ENCODE measurements at places on chromosomes 6 and 20.

DNA sequence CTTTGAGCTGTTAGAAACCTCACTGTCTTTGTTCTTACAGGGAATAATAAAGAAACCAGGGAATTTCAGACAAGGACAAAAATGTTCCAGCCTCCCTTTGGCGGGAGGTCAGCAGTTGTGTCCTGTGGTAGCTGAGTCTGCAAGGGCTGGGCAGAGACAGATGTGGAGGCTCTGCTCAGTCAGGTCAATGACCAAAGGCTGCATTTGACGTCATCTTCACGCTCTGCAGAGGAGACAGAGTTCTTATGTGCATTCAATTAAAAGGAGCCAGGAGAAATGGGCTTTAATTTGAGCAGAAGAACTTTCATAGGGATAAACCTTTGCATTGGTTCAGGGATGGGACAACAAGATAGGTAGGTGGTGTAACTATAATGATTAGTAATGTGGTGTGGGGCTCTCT lies 45.1 kb upstream of the FOXA2 start:
- no peak for DNase-seq

DNA sequence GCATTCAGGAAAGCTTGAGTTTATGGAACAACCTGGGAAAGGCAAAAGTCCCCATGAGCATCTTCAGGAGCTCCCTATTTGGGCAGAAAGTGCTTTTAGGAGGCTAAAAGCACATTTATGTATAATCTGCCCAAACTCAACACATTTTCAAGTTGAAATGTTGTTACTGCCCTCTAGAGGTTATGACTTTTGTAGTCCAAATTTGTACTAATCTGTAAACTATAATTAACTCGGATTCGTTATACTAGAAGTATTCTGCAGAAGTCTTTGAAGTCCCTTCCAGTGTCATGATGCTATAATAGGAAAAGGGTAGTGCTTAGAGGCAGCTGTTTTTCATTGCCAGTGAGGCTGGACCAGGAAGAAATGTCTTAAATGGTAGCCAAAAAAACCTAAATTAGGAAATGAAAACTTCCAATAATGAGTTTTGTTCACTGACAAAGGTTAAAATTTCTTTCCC lies 44.8 kb upstream of the EMILIN3 start:
- no peak for DNase-seq

GRCh38 chr20:34334654-34335407 lies 28.2 kb upstream of the ITCH start:
- no peak for DNase-seq

DNA sequence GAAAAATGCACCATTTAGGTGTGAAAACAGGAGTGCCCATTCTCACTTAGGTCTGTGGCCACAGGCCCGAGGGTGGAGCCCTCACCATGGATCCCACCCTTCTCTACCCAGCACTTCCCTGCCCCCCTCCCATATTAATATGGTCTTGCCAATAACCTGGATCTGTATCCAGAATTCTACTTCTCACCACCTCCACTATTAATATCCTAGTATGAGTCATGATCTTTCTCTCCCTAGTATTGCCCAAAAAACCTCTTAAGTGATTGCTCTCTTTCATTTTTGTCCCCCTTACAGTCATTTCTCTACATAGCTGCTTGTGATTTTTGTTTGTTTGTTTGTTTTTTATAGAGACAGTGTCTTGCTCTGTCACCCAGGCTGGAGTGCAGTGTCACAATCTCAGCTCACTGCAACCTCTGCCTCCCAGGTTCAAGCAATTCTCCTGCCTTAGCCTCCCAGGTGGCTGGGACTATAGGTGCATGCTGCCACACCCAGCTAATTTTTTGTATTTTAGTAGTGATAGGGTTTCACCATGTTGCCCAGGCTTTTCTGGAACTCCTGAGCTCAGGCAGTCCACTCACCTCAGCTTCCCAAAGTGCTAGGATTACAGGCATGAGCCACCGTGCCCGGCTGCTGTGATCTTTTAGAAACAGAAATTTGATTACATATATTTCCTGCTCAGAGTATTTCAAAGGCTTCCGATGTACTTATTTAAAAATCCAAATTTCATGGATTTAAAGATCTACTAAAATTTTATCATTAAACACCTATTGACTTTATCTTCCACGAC lies 24.5 kb upstream of the TRDN start:
- no peak for DNase-seq

DNA sequence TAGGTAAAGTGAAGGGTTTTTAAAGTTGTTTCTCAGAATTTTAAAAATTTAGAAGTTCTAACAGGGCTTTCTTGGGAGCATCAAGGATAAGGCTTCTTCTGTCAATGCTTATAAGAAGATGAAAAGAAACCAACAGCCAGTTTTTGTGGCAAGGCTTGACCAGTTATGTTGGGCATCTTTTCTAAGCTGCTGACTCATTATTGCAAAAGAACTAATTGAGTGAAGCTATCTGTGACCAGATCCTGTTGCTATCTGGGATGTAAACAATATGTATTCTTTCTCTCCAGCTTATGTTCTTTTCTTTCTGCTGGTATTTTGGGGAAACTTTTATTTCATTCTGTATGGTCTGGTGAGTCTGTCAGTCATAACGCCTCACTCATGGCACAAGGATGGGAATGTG lies 643.8 kb downstream of the HDGFL1 start:
- DNase-seq = no peak

DNA sequence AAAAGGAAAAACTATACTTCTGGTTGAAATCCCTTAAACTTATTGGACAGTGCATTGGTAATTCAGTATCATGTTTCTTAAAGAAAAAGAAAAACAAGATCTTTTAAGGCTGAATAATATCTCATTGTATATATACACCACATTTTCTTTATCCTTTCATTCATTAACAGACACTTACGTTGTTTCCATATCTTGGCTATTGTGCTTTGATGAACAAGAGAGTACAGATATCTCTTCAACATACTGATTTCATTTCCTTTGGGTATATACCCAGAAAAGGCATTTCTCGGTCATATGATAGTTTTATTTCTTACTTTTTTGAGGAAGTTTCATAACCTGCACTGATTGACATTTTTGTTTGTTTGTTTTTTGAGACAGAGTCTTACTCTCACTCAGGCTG lies 281.5 kb downstream of the SLC35F1 start:
- no peak for DNase-seq

GRCh38 chr6:151679081-151679480 lies 128.4 kb upstream of the ESR1 start:
- DNase-seq = no peak

GRCh38 chr20:49381558-49382493 lies 100.6 kb downstream of the KCNB1 start:
- no peak for DNase-seq

- DNase-seq = no peak
These were observed 60.1 kb downstream of the FUT9 start for GRCh38 chr6:96075826-96076225.

DNA sequence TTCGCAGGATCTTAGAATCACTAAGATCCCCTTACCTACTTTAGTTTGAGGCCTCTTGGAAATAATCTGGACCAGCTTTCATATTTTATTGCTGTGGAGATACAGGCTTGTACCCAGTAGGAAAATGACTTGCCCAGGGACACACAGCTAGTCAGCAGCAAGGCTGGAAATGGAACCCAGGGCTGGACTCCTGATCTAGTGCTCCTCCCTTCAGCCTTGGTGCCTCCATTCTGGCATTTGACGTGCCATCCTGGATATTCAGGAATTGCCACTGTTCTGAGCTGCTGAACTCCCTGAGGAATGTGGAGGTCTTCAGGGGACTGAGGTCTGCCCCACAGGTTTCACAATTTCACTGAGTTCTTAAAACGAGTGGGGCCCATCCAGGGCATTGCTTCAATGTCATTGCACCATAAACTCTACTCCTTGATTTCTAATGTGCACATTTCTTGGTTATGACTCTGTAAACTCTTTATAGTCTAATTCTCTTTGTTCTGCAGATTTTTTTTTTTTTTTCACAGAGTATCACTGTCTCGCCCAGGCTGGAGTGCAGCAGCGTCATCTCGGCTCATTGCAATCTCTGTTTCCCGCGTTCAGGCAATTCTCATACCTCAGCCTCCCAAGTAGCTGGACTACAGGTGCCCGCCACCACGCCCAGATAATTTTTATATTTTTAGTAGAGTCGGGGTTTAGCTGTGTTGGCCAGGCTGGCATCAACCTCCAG lies 26.7 kb upstream of the CDKN1A start:
- no peak for DNase-seq

GRCh38 chr20:58638467-58639181 lies 12.5 kb upstream of the STX16 start:
- no peak for DNase-seq

DNA sequence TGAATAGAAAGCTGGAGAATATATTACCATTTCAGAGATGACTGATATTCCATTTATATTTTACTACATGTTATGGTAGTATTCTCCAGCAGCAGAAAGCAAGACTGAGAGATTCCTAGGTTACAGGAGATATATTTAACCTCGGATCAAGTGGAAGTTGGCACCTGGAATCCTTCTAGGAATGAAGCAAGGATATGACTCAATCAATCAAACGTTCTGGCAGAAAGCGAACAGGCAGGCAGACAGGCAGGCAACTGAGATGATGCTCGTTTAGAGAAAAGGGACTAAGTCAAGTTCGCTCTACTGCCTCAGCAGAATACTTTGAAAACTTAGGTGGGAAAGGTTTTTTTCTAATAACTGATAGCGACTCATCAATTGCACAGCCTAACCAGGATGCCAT lies 46.2 kb downstream of the PAK5 start:
- no peak for DNase-seq

DNA sequence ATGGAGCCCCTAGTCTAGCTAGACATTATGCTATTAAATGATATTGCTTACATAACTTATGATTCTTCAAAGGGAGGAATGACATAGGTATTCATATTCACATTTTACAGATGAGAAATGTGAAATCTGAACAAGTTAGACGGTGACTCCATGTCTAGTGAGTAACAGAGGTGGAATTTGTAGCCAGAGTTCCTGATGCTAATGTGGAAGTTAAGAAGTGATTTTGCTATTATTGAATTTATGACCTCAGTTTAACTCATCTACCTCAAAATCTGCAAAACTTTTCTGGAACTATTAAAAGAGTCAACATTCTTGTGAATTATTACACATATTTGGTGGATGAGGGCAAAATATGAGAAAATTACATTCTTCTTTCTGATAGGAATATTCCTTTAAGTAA lies 347.6 kb upstream of the MMS22L start:
- no peak for DNase-seq

DNA sequence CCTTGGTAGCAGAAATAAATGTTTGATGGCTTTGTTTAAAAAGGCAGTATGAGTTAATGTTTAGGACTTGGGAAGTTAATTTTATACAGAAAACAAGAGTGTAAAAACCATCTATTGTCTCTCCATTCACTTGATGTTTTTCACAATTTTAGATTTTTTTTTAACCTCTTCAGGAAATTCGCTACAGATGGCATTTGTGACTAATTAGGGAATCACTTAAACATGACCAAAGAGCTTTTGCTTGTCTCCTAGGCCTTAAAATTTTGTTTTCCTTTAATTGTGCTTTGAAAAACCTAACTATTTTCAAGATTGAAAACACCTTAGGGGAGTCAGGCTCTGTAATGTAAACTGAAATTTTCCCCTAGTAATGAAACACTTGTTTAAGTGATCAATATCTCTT lies 17.3 kb downstream of the TULP4 start:
- no peak for DNase-seq

GRCh38 chr6:149080511-149080910 lies 237.0 kb upstream of the TAB2 start:
- no peak for DNase-seq

DNA sequence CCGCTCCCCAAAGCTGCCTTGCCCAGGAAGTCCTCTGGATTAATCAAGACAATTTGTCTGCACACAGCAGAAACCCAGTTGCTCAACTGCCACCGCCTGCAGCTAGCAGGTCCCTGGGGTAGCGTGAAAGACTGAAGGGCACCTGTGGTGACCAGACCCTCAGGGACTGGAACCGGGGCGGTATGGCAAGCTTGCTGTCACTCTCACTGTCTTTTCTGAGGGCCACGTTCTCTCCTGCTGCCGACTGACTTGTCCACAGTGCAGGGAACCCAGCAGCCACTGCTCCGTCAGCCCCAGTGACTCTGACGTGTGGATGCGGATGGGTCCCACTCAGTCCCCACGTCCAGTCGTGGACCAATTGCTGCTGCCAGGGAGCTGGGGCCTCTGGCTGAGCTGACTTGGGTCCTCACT lies 72.8 kb upstream of the PMEPA1 start:
- DNase-seq = no peak

DNA sequence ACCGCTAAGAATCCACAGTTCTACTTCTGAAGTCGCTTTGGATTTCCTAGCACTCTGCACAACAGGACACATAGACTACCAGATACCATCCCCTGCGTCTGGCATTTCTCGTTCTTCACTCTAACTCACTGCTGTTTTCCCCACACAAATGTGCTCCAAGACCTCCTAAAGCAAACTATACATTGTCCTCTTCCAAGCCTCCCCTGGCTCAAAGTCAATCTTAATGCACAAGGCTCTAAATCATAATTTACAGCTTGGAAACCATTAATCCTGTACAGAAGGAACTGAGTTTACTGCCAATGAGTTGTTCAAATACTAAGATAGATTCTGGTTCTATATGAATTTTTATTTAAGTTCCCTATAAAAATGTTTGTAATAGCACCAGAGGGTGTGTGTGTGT lies 128.5 kb downstream of the HIVEP2 start:
- DNase-seq = no peak

GRCh38 chr20:42611889-42612837 lies 577.5 kb downstream of the PTPRT start:
- no peak for DNase-seq

DNA sequence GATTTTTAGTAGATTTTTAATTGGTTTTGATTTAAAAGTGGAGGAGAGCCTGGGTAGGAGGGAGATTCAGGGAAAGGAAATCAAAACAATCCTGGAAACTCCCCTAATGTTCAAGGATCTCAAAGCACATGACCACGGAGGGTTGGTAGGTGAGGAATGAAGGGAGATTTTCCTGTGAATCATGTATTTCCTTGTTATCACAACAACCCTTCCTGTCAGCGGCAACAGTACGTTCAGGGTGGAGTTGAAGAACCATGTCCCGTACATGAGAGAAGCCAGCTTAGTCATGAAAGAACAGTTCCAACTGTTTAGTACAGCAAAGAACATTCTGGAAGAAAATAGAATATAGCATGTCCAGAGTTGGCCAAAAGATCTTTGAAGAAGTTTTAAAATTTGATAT lies 79.4 kb upstream of the SCAF8 start:
- DNase-seq = no peak

DNA sequence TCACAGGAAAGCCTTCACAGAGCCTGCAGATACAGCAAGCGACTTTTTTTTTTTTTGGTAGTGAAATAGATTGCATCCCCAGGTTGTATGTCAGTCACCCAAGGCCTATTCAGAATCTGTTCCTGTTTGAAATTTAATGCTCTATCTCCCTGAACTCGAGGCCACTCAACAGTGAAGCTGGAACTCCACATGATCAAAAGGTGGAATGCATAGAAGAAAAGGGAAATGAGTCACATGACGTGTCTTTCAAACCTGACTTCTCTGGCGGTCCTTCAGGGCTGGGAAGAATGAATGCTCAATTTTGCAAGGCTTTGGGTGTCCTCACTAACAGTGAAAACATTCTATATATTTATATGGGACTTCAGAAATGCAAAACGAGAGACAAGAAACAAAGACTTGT lies 88.4 kb upstream of the B3GAT2 start:
- DNase-seq = no peak

GRCh38 chr6:7144872-7145584 lies 37.3 kb downstream of the RREB1 start:
- no peak for DNase-seq

GRCh38 chr6:129623008-129623732 lies 86.8 kb downstream of the ARHGAP18 start:
- no peak for DNase-seq

Measured in stimulated activated CD4-positive, alpha-beta T cell treated with anti-CD3 and anti-CD28 coated beads, Interleukin-1b, Interleukin-23, amount 100 ng/mL, for 1 hour (primary cell).